ENCODE measurements at places on chromosomes 1 and 21. TPM values are rescaled to one million over a fixed set of nuclear protein-coding genes. Genes with fewer than 3 reads are reported as not detected.

TRPM2 gene
- not detected for total RNA-seq

FLG2 gene
- total RNA-seq, result under 0.01 TPM

CD1D gene
- total RNA-seq, result not detected

CFHR1 gene
- total RNA-seq, result not detected

C1orf185 gene
- total RNA-seq, result not detected
